Activated B cell treated with CpG ODN at 0.5 μM for 24 hours (primary cell): ENCODE measurements at places on chromosomes 2 and 18.

DNA sequence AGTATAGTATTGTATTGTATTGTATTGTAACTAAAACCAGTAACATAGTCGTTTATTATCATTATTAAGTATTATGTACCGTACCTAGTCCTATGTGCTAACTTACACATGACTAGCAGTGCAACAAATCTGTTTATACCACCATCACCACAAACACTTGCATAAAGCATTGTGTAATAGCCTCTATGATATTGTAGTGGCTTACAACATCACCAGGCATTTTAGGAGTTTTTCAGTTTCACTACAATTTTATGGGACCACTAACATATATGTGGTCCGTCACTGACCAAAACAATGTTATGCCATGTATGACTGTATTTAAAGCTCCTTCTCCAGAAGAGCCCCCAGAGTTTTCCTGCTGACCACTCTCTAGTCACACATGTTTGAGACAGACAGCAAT lies 306.2 kb downstream of the SETBP1 start:
- no peak overlapping the region for H3K4me3 ChIP-seq
- H3K27ac ChIP-seq, result no peak overlapping the region
- no peak for DNase-seq
- H3K27me3 ChIP-seq, result no peaks in the 10 kb centered on the region
- H3K4me1 ChIP-seq, result no peaks in the 10 kb centered on the region

DNA sequence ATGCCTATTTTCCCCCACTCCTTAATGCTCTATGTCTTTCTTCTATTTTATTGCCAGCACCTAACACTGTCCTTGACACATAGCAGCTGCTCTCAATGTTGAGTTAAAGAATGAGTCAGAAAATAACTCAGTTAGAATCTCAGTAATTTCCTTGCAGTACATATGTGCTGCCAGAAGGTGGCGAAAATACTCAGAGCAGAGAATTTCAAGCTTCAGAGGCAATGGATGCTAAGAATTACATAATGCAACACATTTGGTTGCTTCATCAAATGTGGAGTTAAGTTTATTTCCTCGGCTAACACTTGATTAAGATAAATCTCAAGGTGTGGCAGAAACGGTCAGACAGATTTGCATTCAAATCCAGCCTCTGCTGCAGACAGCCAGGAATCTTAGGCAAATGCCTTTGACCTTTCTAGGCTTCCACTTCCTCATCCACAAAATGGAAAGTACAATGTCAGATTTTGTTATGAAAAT lies 105.6 kb downstream of the VSNL1 start:
- peak overlapping the region; percentile 24 for H3K4me3 ChIP-seq
- H3K4me1 ChIP-seq, result peaks cover 18% of the 10 kb centered on the region
- H3K36me3 ChIP-seq, result no peaks in the 10 kb centered on the region

GRCh38 chr2:133411857-133412256 lies 156.4 kb downstream of the NCKAP5 start:
- H3K36me3 ChIP-seq, result no peaks in the 10 kb centered on the region
- H3K27me3 ChIP-seq, result no peaks in the 10 kb centered on the region
- no peak overlapping the region for H3K27ac ChIP-seq
- no peak for DNase-seq

DNA sequence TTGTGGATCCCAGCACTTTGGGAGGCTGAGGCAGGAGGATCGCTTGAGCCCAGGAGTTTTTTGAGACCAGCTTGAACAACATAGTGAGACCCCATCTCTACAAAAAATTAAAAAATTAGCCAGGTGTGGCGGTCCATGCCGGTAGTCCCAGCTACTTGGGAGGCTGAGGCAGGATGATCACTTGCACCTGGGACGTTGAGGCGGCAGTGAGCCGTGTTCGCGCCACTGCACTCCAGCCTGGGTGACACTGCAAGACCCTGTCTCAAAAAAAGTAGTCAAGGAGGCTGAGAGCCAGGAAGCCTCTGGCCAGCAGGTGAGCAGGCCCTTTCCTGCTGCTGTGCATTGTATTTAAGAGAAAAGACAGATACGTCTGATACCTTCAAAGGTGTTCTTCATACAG lies 11.1 kb upstream of the PROC start:
- no peaks in the 10 kb centered on the region for H3K36me3 ChIP-seq
- no peaks in the 10 kb centered on the region for H3K27me3 ChIP-seq
- no peak for DNase-seq
- no peak overlapping the region for H3K27ac ChIP-seq
- peak overlapping the region; percentile 63 for H3K4me3 ChIP-seq

DNA sequence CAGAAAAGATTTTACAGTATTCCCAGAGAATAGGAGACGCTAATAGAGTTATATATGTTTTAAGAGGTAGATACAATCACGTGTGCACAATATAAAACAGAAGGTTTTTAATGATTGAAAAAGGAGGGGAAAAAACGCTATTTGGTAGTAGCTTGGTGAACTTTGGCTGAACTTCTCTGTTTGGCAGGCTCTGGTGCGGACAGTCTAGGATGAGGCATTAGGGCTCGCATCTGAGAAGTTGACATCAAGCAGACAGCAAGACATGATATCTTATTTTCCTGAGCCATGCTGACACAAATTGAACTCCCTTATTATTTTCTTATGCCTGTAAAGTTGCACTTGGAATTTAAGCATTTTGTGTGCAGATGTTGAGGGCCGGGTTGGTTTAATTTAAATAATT lies 176.6 kb downstream of the EN1 start:
- DNase-seq, result no peak
- no peaks in the 10 kb centered on the region for H3K27me3 ChIP-seq
- no peak overlapping the region for H3K4me3 ChIP-seq
- no peaks in the 10 kb centered on the region for H3K4me1 ChIP-seq
- no peak overlapping the region for H3K27ac ChIP-seq
- no peaks in the 10 kb centered on the region for H3K36me3 ChIP-seq

GRCh38 chr2:27280826-27281225 lies 1.4 kb upstream of the TRIM54 start:
- no peak for DNase-seq
- peaks cover 18% of the 10 kb centered on the region for H3K27me3 ChIP-seq
- H3K4me1 ChIP-seq, result peaks cover 5% of the 10 kb centered on the region
- H3K27ac ChIP-seq, result no peak overlapping the region
- H3K36me3 ChIP-seq, result no peaks in the 10 kb centered on the region

DNA sequence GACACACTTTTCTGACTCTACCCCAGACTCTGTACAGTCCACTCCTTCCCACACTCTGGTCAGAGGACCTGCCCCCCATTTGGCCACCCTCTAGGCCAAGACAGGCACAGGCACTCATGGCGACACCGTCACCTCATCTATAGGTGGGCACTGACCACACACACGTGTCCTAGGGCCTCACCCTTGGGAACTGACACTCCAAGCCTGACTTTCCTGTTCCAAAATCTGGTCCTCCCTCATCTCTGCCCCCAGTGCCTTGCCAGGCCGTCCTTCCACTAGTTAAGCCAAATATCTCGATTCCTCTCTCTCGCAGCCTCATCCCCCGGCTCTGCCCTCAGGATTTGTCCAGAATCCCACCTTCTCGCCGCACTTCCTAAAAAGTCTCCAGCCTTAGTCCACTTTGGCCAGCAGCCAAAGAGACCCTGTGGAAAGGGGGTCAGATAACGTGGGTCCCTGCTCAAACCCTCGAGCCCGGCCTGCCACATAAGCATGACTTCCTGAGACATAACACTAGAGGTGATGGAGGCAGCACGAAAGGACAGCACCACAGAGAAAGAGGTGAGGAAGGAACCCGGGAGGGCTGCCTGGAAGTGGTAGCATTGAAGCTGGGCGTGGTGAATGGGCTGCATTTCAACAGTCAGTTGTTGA lies 105.8 kb upstream of the OTOS start:
- peaks cover 14% of the 10 kb centered on the region for H3K27me3 ChIP-seq
- DNase-seq, result no peak
- H3K4me1 ChIP-seq, result no peaks in the 10 kb centered on the region
- H3K27ac ChIP-seq, result no peak overlapping the region

DNA sequence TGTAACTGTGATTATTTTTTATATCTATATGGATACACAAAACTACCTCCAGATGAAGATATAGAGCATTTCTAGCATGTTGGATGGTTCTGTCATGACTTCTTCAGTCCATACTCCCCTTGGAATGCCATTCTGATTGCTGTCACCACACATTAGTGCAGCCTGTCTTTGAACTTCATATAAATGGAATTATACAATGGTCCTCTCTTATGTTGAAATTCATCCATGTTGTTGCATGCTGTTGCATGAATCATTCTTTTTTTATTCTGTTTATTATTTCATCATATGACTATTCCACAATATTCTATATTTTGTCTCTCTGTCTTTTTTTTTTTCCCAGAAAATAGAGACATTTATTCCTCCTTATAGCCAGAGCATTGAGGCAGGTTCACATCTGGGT lies 74.1 kb downstream of the OSBPL6 start:
- no peaks in the 10 kb centered on the region for H3K4me1 ChIP-seq
- no peak overlapping the region for H3K4me3 ChIP-seq
- H3K36me3 ChIP-seq, result no peaks in the 10 kb centered on the region
- H3K27ac ChIP-seq, result no peak overlapping the region
- no peaks in the 10 kb centered on the region for H3K27me3 ChIP-seq
- no peak for DNase-seq

DNA sequence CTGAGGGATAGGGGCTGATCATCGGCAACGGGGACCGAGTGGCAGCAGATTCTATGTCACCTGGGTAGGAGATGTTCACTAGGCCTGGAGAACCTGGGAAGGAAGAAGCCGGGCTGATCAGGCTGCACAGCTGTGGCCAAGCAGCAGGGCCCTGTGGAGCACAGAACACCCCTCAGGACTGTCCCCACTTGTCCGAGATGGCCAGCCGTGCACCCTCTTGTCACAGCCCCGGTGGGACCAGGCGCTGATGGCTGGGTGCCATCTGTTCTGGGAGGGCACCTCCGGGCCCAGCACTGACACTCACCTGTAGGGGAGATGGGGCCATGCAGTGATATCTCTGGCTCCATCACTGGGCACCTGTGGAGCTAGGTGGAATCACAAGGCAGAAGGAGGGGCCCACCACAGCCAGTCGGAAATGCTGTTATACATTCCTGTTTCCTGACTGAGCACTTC lies 217.9 kb upstream of the RAB6C start:
- H3K4me1 ChIP-seq, result peaks cover 2% of the 10 kb centered on the region
- no peaks in the 10 kb centered on the region for H3K36me3 ChIP-seq
- no peak overlapping the region for H3K4me3 ChIP-seq
- peaks cover 2% of the 10 kb centered on the region for H3K27me3 ChIP-seq
- no peak overlapping the region for H3K27ac ChIP-seq

GRCh38 chr2:59851836-59852475 lies 701.5 kb downstream of the BCL11A start:
- no peak overlapping the region for H3K4me3 ChIP-seq
- no peaks in the 10 kb centered on the region for H3K36me3 ChIP-seq
- no peaks in the 10 kb centered on the region for H3K27me3 ChIP-seq
- H3K27ac ChIP-seq, result no peak overlapping the region
- DNase-seq, result no peak

DNA sequence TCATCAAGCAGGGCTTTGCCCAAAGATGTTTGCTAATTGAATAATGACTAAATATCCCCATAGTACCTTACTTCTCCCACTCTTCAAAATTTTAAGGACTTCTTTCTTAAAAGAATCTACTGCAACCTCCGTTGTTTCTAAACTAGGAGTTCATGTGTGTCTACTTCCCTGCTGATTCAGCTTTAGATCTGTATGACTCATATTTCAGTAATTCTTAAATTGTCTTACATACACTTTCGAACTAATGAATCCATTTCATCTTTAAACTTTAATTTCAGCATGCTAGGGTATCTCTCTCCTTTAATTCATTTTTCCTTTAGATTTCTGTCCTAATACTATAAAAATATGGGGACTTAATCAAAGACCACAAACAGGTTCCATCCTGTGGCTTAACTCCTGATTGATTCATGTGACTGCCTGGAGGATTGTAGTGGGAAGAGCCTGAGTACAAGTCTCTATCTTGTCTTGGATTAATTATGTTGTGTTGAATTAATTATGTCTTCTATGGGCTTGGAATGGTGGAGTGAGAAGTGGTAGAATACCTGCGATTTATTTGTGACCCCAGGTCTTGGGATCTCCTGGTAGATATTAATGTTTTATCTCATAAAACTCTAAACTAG lies 24.9 kb upstream of the COL5A2 start:
- no peaks in the 10 kb centered on the region for H3K36me3 ChIP-seq
- no peaks in the 10 kb centered on the region for H3K27me3 ChIP-seq
- DNase-seq, result no peak
- no peaks in the 10 kb centered on the region for H3K4me1 ChIP-seq

DNA sequence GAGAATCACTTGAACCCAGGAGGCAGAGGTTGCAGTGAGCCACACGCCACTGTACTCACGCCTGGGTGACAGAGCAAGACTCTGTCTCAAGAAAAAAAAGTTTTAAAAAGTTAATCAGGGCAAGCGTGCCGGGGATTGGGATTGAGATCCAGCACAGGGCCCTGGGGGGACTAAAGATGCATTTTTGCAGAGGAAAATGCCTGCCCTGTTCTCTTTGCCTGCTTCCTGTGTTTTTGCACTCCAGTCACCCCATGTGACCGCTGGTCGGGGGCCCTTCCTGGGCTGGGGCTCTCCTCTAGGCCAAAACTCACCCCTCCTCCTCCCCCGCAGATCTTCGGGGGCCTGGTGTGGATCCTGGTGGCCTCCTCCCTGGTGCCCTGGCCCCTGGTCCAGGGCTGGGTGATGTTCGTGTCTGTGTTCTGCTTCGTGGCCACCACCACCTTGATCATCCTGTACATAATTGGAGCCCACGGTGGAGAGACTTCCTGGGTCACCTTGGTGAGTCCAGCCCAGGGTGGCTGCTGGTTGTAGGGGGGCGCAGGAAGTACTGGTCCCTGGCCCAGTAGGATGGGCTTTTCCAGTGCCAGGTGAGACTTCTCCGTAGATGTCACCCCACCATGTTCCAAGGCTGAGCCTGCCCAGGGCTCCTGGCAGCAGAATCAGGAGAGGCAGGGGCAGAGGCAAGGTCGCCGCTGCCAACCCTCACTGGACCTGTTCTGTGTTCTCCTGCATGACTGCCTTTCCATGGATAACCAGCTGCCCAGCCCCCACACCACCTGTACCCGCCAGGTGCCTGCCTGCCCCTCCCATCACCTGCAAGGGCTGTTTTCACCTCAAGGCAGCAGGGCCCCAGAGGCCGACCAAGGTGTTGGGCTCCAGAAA lies 22.4 kb downstream of the MAL start:
- no peak overlapping the region for H3K27ac ChIP-seq
- no peaks in the 10 kb centered on the region for H3K4me1 ChIP-seq
- H3K36me3 ChIP-seq, result no peaks in the 10 kb centered on the region
- no peak overlapping the region for H3K4me3 ChIP-seq
- no peak for DNase-seq
- H3K27me3 ChIP-seq, result peaks cover 9% of the 10 kb centered on the region

GRCh38 chr2:86411396-86411795 lies 29.8 kb upstream of the KDM3A start:
- no peaks in the 10 kb centered on the region for H3K36me3 ChIP-seq
- no peak overlapping the region for H3K4me3 ChIP-seq
- no peak overlapping the region for H3K27ac ChIP-seq
- DNase-seq, result no peak
- H3K27me3 ChIP-seq, result peaks cover 7% of the 10 kb centered on the region
